COR-L47 (cell line): ENCODE measurements at places on chromosomes 1 and 21.

DNA sequence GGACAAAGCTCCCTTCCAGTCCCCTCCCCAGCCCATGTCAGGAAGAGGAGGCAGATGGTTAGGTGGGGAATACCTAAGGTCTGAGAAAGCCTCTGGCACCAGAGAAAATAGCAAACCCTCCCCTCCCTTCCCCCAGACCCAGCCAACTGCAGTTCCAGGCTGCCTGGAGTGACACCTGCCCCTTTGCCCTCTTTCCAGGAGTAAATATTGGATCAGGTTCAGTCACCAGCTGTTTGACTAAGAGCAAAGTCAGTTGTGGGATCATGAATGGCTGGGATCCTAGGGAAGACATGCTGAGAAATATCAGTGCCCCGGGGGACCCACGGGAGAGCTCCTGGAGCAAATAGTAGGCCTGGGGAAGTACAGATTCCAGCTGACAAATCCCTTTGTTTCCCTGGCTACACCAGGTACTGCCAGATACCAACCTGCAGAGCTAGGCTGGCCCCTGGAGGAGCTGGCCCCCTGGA, 12.2 kb upstream of the CDK18 start:
- peak; percentile 73 for DNase-seq

DNA sequence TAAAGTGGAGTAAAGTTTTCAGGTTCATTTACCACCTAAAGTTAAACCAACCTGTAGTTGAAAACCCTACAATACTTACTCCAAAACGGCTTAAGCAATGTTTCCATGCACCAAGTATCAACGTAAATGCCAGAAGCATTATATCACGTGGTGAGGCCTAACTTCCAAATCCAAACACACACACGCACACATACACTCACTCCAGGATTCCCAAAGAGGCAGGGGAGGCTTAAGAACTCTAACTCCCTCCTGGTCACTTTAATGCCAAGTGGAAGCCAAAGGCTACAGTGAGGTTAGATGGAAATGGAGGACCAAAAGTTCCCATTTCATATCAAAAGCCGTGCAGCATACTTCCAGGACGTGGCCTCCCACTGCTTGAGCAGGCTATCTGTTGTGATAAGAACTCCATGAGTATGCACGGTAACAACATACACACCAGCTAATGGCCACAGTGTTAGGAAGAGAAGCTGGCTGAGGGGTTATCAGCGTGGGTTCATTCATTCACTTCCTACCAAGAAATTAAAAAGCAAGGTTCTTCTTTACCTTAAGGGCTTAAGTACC, 224.1 kb downstream of the SLC45A1 start:
- DNase-seq = no peak

GRCh38 chr1:117001254-117001927, at the start of gene CD101:
TSS of gene CD101 (plus strand) at chr1:117001760. CDS start at chr1:117001818, 58 bp downstream.
- no peak for DNase-seq

- no peak for DNase-seq
These were observed 13.5 kb upstream of the OR2G2 start for GRCh38 chr1:247574664-247575063.

DNA sequence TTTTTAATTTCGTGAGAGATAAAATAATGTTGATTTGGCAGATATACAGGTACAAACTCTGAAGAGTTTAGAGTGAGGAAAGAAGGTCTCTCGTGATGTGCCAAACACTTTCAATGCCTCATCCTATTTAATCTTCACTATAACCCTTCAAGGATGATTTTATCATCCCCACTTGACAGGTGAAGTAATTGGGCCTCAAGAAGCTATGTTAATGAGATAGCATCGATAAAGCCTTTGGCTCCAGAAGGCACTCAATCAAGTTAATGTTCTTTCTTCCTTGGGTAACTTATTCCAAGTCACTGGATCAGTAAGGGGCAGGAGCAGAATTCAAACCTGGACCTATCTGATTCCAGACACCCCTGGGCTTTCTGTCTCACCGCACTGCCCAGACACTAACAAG, 7.2 kb downstream of the LMOD1 start:
- DNase-seq = no peak

DNA sequence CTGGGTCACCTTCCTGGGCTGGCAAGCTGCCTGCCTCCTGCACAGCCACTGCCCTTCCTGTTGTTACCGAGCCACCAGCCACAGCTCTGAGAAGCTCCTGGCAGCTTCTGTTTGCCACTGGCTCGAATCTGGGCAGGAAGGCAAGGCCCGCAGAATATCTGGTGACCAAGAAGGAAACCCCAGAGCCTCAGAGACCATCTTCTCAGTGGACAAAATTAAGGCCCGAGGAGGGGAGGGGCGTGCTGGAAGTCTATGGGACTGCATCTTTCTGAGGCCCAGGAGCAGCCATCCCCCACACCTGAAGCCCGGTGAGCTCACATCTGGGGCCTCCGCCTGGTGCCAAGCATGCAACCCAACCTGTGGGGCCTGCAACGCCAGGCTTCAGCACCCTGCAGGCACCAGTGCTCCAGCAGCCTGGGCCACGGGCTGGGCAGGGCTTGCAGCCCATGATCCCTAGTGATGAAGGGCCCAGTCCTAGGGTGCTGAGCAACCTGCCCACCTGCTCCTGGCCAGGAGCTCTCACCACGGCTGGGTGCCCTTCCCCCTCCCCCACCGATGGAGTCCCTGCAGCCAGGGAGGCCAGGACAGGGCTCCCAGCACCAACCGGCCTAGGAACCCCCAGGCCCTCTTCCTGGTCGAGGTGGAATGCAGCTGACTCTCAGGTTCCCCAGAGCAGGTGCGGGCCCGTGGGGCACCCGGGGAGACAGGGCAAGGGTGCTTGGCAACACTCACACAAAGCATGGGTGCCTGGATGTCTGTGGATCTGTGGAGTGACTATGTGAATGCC, 879 bp downstream of the CPTP start:
- no peak for DNase-seq

- no peak for DNase-seq
These were observed 1044.1 kb upstream of the B3GALT2 start for GRCh38 chr1:194230351-194231144.
